ENCODE measurements at places on chromosomes 3 and 15. TPM values are rescaled to one million over a fixed set of nuclear protein-coding genes. Genes with fewer than 3 reads are reported as not detected.

GRCh38 chr3:128269006-128269775 lies 115.9 kb downstream of the EEFSEC start:
- DNase-seq = no peak

The IQCF5 gene
- polyA plus RNA-seq = not detected

DNA sequence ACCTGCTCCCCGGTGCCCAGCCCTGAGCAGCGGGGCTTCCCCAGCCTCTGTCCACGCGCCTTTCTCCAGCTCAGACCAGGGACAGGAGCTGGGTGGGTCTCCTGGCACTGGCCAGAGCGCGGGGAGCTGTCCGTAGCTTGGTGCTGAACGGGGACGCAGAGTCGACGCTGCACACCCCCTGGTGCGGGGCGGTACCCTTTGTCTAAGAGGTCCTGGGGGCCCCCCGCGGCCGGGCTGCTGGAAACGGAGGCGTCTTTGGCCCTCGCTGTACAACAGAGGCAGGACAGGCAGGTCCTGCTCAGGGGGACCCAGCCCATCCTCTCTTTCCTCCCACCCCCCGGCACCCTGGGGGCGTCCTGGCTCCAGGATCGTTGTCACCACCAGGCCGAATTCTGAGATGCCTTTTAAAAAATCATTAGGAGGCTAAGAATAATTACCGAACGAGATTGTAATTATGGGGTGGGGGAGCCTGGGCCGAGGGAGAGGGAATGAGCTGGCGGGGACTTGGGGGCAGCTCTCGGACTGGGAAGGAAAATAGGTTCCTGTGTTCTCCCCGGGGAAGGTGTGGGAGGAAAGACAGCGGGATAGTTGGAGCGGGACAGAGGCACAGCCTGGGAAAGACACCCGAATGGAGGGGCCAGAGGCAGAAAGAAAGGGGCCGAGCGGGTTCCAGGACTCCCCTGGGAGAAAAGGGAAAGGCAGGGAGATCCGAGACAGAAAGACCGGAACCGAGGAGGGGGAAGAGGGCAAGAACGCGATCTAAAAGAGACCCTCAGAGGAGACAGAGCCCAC lies 4.1 kb upstream of the SKOR1 start:
- no peak for DNase-seq

DNA sequence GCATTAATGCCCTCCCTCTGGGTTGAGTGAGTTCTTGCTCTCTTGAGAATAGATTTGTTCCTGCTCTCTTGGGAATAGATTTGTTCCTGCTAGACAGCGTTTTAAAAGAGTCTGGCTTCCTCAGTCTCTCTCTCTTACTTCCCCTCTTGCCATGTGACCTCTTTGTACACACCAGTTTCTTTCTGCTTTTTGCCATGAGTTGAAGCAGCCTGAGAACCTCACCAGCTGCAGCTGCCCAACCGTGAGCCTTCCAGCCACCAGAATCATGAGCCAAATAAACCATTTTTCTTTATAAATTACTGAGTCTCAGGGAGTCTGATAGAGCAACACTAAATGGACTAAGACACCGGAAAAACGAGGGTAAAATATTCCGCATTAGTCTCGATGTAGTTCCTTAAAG lies 253.6 kb downstream of the CNTN6 start:
- DNase-seq = no peak

- DNase-seq = no peak
These were observed 63.6 kb upstream of the MEF2A start for GRCh38 chr15:99502182-99502581.

GRCh38 chr15:59594493-59594942 lies 17.1 kb upstream of the GCNT3 start:
- DNase-seq = no peak

DNA sequence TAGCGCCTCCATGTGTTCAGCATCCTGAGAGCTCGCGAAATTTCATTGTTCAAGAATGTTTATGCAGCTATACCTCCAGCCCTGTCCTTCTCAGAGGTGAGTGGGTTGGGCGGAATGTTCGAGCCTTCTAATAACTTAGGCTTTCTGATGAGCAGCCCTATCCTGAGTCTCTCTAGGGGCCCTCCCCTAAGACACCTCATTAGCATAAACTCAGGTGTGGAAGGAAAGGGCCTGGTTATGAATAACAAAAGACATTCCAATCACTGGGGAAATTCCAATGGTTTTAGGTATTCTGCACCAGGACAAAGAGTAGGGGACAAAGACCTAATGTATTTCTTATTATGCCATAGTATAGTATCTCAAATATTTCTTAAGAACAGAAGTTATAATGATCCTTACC lies 138.1 kb upstream of the PDZRN3 start:
- DNase-seq = no peak

- no peak for DNase-seq
These were observed 12.8 kb downstream of the TBC1D21 start for GRCh38 chr15:73885954-73886700.

The GADL1 gene
- polyA plus RNA-seq = 0.02 TPM

GRCh38 chr3:141804778-141805639 lies 41.8 kb downstream of the GRK7 start:
- no peak for DNase-seq

GRCh38 chr15:26738996-26739395 lies 33.9 kb downstream of the GABRB3 start:
- no peak for DNase-seq

DNA sequence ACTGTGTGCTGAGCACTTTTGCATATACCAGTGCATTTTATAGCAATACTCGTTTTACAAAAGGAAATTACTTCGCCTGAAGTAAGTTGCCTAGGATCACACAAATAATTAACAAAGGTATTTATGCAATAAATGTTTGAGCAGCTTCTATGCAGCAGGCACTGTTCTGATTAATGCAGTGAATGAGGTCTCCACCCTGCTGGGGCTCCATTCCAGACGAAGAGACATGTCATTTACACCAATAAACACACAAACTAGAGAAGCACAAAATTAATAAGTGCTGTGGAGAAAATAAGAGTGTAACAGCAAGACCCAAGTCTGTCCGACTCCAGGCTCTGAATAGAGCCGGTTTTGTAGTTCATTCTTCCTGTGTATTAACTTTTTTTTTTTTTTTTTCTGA lies 17.5 kb downstream of the NOX5 start:
- no peak for DNase-seq

The DNAH1 gene
- 9.0 TPM for polyA plus RNA-seq

- DNase-seq = no peak
These were observed 1.2 kb downstream of the GPR15 start for GRCh38 chr3:98532709-98533571.

The NMNAT3 gene
- polyA plus RNA-seq = 5.2 TPM

DNA sequence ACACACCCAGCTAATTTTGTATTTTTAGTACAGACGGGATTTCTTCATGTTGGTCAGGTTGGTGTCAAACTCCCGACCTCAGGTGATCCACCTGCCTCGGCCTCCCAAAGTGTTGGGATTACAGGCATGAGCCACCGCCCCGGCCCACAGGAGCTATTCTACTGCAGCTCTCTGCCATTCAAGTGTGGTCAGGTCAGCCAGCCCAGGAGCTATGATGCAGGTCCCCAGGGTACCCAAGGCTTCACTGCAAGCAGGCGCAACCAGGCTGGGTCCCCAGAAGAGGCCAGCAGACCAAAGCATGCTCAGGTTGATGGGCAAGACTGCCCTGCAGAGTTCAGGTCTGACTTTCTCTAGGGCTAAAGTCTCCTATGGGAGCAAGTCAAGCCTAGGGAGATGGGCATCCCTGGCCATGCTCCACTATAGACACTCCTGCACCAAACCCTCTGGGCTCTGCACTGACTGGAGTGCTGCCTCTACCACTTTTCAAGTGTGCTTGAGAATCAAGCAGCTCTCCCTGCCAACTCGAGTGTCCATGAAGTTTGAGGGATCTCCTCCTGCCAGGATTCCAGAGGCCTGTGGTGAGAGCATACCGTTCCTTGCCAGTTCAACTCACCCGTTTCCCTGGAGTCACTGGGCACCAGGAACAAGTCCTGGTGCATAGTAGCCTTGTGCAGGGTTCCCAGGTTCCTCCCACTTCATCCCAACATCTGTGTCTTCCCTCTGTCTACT lies 30.9 kb downstream of the MYO9A start:
- no peak for DNase-seq

The BFSP2 gene
- polyA plus RNA-seq = 3.8 TPM

- DNase-seq = no peak
These were observed 94.2 kb downstream of the ADAMTS17 start for GRCh38 chr15:100247228-100248225.

The TM4SF4 gene
- polyA plus RNA-seq = 0.07 TPM

GRCh38 chr3:128498901-128499530 lies 6.0 kb upstream of the GATA2 start:
- no peak for DNase-seq

- peak; percentile 63 for DNase-seq
These were observed 90.2 kb downstream of the TIGIT start for GRCh38 chr3:114383875-114384557.

Measured in thymus (tissue), 14 donors.